Cerebellum (tissue), 4 donors: ENCODE measurements at places on chromosomes 1 and 21. TPM values are rescaled to one million over a fixed set of nuclear protein-coding genes. Genes with fewer than 3 reads are reported as not detected.
A peak's percentile ranks its signal among the peaks of the same experiment; 100 is the strongest.

TIAM1 gene
- total RNA-seq: 79.3 TPM

AMY1C gene
- not detected for total RNA-seq

EXO5 gene
- total RNA-seq: 18.4 TPM

BMP8B gene
- total RNA-seq: 1.5 TPM

KRTAP11-1 gene
- not detected for total RNA-seq

CASQ2 gene
- total RNA-seq: 0.64 TPM

ZYG11A gene
- 0.64 TPM for total RNA-seq

DNA sequence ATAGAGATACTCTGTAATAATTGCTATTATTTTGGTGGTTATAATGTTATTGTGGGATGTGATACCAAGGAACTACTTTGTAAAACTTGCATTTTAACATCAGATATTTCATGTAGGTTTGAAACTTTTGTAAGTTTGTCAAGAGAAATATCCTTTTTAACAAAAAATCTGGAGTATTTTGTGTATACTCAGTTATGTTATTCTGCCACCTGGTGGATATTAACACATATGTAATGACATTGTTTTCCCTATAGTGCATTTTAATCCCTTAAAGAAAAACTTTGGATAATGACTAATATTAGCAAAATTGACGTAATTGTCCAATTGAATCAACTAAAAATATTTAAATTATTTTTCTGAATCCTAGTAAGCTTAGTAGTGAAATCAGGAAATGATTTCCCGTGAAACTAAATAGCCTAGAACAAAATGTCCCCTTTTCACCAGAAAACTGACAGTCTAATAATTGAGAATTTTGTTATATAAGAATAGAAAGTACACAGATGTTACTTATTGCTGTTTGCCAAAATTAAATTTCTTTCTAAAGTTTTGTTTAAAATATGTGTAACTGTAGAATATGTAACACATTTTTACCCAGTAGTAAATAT lies 39.6 kb downstream of the KCTD3 start:
- peak; percentile 4 for DNase-seq

- DNase-seq: no peak
These were observed 51.1 kb downstream of the PRDM16 start for GRCh38 chr1:3120140-3120539.

- no peak for DNase-seq
These were observed 31.3 kb downstream of the CACNA1E start for GRCh38 chr1:181514298-181515290.

DNA sequence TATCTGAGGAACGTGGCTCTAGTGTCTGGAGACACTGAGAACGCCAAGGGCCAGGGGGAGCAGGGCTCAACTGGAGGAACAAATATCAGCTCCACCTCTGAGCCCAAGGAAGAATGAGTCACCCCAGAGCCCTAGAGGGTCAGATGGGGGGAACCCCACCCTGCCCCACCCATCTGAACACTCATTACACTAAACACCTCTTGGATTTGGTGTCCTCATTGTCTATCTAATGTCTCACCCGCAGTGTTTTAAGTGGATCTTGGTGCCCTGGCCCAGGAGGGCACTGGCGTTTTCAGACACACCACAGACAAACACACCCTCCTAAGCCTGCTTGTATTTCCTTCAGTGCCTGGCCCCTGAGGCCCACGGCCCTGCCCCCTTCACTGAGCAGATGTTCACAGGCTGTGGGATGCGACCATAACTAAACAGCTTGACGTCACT lies 2.2 kb upstream of the FALEC start:
- DNase-seq: no peak

- DNase-seq: peak; percentile 95
These were observed at the start of gene RC3H1 for GRCh38 chr1:174022080-174022975. Gene RC3H1, minus strand, starts transcription at chr1:174022357. Its CDS starts 29,372 bp downstream, at chr1:173992985.

DNA sequence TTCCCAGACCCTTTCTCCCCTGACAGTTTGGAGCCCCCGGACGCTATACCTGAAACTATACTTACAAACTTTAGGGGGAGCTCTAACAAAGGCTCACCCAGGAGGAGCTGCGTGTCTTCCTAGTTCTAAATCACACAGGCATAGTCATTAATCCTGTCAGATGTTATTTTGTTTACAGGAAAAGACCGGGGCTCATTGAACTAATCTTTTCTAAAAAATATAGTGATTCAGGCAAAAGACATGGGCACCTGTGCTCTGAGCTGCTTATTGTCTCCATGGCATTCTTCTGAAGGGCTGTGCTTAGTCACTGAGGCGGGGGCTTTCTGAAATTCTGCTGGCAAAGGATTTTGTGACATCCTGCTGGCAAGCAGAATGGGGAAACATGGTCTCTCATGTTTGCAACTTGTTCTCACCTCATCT lies 1577.0 kb downstream of the NCAM2 start:
- DNase-seq: no peak

DNA sequence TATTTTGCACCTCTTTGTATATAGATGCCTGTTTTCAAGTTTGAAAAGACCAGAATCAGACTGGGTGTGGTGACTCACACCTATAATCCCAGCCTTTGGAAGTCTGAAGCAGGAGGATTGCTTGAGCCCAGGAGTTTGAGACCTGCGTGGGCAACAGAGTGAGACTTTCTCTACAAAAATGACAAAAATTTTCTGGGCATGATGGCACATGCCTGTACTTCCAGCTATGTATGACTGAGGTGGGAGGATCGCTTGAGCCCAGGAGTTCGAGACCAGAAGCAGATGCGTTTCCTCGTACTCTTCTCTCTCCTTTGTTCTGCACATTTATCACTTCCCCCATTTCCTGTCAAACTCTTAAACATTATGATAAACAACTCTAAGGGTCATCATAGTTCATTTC lies 310.0 kb upstream of the SNX7 start:
- DNase-seq: no peak

- no peak for DNase-seq
These were observed 8.0 kb downstream of the RRP1 start for GRCh38 chr21:43797415-43797814.

- peak; percentile 6 for DNase-seq
These were observed 33.5 kb upstream of the C1orf53 start for GRCh38 chr1:197868751-197869489.

DNA sequence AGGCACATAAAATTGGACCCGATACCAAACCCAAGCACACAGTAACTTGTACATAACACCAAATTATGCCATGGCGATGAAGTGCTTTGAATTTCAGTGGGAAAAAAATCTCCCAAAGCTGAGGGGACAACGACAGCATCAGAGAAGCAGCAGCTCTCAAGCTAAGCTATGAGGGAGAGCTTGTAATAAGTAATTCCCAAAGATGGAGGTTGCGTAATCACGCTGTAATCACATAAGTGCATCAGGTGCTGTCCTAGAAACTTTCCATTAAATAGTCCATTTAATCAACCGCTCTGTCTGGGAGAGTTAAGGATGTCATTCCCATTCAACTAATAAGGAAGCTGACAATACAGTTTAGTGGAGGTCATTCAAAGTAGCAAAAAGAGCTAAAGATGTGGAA lies 37.6 kb upstream of the KRTAP19-8 start:
- no peak for DNase-seq

GRCh38 chr1:175394739-175395138 lies 202.2 kb upstream of the KIAA0040 start:
- peak; percentile 87 for DNase-seq

GRCh38 chr1:36411674-36412648 lies 14.3 kb upstream of the LSM10 start:
- no peak for DNase-seq

GRCh38 chr21:15004721-15005370 lies 60.0 kb downstream of the NRIP1 start:
- DNase-seq: no peak

- no peak for DNase-seq
These were observed 16.9 kb upstream of the MAP10 start for GRCh38 chr1:232788235-232788872.

- DNase-seq: no peak
These were observed 1659.8 kb downstream of the BRINP3 start for GRCh38 chr1:188817814-188818213.

DNA sequence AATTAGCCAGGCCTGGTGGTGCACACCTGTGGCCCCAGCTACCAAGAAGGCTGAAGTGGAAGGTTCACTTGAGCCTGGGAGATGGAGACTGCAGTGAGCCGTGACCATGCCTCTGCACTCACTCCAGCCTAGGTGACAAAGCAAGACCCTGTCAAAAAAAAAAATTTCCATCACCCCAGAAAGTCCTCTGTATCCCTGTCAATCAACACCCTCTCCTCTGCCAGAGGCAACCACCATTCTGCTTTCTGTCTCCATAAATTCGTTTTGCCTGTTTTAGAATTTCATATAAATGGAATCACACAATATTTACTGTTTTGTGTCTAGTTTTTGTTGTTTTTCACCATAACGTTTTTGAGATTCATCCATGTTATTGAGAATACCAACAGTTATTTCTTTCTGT lies 141.6 kb upstream of the SLC45A1 start:
- no peak for DNase-seq

- no peak for DNase-seq
These were observed 41.2 kb downstream of the SORT1 start for GRCh38 chr1:109356505-109356904.

DNA sequence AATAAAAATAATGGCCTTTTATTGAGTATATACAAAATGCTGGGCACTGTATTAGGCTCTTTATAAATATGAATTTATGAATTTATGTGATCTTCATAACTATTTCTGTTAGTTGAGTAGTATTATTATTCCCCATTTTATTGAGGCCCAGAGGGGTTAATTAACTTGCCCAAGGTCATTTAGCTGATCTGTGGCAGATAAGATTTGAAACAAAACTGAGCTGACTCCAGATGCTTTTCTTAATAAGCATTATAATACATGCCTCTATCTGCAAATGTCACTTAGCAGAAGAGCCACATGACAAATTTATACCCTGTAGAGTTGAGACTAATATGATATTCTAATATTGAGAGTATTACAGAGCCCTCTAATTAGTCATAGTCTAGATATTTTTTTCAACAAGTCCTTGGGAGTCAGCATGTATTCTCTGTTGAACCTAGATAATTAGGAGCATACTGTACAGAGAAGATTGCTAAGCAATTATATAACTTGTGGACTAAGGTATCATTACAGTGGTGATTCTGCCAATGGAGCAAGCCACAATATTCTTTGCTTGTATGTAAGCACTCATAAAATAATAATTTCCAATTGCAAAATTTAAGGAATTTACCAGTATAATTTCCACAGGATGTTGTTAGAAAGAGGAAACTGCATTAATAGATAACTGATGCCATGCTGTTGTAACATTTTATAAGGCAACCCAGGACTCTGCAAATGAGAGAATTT lies 112.0 kb downstream of the LRRC40 start:
- DNase-seq: no peak

DNA sequence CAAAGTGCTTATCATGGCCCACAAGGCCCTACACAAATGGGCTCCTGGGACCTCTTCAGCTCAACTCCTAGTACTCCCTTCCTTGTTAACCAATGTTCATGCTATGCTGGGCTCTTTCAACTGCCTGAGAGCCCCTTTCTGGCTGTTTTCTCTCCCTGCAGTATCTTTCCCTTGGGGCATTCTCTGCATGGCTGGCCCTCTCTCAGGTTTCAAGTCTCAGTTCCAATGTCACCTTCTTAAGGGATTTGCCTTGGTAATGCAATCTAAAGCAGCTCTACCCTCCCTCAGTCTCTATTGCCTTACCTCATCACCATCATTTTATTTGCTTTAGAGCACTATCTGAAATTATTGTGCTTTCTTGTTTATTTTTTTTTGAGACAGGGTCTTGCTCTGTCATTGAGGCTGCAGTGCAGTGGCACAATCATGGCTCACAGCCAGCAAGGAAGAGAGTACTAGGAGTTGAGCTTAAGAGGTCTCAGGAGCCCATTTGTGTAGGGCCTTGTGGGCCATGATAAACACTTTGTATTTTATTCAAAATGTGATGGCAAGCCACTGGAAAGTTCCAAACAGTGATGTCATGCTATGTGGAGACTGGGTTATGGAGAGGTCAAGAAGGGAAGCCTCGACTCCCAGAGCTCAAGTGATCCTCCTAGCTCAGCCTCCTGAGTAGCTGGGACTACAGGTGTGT lies 63.4 kb upstream of the SRSF10 start:
- no peak for DNase-seq

GRCh38 chr1:114208106-114208505 lies 54.4 kb upstream of the SYT6 start:
- no peak for DNase-seq

DNA sequence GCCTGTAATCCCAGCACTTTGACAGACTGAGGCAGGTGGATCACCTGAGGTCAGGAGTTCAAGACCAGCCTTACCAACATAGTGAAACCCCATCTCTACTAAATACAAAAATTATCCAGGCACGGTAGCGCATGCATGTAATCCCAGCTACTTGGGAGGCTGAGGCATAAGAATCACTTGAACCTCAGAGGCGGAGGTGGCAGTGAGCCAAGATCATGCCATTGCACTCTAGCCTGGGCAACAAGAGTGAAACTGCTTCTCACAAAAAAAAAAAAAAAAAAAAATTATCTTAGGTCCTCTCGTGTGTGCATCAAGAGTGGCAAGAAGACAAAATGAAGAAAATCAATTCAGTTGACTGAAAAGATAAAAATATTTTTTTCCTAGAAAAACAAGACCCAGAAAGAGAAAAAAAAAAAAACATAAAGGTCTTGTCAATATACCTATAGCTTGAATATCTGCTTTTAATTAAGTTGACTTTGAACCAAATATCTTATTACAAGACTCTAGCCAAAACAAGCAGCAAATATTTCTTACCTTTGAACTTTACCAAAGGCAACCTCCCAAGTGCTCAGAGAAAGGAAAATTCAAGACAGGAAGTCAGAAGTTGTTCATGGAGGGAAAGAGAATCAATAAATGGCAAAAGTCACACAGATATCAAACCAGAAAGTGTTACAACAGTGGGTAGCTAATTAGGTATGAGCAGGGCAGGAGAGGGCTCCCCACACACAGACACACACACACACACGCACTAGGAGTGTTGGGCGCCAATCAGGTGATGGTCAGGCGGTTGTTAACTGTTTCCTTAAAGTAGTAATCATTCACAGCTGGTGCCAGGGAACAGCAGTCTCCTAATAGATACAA lies 29.6 kb downstream of the ITLN2 start:
- DNase-seq: no peak
